ENCODE measurements at places on chromosomes 5 and 9.
A peak's percentile ranks its signal among the peaks of the same experiment; 100 is the strongest.

DNA sequence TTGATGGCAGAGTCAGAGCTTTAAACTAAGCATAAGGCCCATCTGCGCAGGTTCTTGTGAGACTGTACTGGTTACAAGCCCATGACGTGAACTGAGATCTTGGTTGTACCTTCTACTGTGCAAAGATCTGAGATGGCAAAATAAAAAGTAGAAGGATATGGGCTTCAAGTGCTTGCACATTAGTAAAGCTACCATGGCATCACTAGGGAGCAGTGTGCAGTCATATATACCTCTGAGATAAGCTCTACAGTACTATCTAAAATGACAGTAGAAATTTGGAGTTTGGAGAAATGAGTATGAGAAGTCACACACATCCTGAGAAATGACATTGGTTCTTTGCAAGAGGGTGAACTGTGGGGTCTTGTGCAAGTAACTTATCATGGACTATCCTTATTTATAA lies 408.2 kb upstream of the PRR16 start:
- DNase-seq: peak; percentile 64

GRCh38 chr9:127923771-127924170 lies 6.8 kb downstream of the PIP5KL1 start:
- DNase-seq: peak; percentile 95

DNA sequence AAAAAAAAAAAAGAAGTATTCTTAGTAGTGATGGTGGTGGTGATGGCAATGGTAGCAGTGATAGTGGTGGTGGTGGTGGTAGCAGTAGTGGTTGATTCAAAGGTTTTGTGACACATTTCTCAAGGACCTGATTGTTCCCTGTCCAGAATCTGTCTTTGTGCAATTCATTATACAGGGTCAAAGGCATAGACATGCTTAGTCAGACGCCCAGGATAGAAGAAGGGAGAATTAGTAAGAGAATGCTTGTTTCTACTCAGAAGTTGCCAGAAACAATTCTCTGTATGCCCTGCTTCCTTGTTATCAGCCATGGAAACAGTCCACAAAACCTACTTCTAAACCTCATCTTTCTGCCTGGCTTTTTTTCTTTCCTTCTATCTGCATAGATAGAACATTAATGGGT lies 89.4 kb downstream of the SLC44A1 start:
- DNase-seq: no peak

GRCh38 chr9:78856781-78857180 lies 559.9 kb downstream of the PSAT1 start:
- DNase-seq: no peak

DNA sequence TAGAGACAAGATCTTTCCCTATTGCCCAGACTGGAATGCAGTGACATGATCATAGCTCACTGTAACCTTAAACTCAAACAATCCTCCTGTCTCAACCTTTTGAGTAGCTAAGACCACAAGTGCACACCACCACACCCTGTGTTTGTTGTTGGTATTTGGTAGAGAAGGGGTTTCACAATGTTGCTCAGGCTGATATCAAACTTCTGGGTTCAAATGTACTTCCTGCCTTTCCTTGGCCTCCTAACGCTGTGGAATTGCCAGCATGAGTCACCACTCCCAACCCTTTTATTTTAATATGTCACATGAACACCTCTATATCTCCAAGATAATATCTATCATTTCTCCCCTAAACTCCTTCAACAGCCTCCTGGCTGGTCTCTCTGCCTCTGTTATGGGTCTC lies 719.0 kb downstream of the PTPRD start:
- no peak for DNase-seq

- peak; percentile 17 for DNase-seq
Observed at GRCh38 chr5:179974946-179975712, 67.4 kb upstream of the TBC1D9B start.

DNA sequence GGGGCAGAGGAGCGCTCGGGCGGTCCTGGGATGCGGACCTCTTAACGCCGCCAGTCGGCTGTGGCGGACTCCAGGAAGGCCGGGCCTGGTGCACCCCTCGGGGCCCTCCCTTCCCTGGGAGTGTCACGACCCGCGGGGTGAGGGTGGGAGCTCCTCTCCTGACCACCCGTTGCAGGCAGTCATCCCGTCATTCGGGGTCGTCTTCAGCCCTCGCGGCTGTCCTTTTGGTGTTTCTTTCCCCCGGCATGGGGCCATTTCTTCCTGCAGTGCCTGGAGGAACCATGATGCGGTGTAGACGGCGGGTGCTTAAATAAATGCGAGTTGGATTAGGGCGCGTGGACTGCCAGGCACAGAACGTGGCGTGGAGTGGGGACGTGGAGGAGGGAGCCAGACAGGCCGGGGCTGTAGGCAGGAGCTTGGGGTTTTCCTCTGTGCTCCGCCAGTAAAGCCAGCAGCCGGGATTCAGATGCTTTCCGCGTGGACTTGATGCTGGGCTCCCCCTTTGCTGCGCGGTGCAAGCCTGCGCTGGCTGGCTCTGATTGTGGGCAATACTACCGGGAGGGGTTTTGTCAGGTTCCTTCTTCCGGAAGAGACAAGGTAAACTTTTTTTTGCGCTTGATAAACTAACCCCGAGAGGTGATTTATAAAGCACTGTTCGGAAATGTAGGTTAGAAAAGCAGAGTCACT lies 868 bp downstream of the KDM4C start:
- no peak for DNase-seq

GRCh38 chr5:142915813-142916424 lies 145.7 kb downstream of the ARHGAP26 start:
- peak; percentile 41 for DNase-seq

GRCh38 chr5:36744773-36745589 lies 131.6 kb upstream of the NIPBL start:
- DNase-seq: peak; percentile 4

GRCh38 chr5:151679421-151680155 lies 7.1 kb downstream of the SPARC start:
- no peak for DNase-seq

DNA sequence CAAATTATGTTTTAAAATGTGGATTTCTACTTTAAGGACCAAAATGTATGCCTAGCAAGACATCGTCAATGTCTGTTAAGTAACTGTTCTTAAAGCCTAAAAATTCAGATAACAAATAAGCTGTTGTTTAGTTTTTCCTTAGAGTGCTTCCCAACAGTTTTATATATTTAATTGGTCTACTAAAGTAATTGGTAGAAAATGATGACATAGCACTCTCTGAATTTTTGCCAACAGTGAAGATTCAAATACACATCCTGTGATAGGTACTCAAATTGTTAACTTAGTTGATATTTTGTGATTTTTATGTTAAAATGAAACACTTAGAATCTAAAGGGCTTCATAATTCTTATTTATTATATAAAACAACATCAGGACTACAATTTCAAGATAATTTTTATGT lies 107.5 kb downstream of the TMEM232 start:
- DNase-seq: no peak

All from fibroblast of upper back skin (primary cell).